ENCODE measurements at places on chromosomes 5 and 9. TPM values are rescaled to one million over a fixed set of nuclear protein-coding genes. Genes with fewer than 3 reads are reported as not detected.

The SLIT3 gene
- 86.6 TPM for total RNA-seq

The TIFAB gene
- total RNA-seq = not detected

The ZNF608 gene
- 26.6 TPM for total RNA-seq

The SPTAN1 gene
- total RNA-seq = 332 TPM

The FBN2 gene
- total RNA-seq = 5.4 TPM

The CFAP77 gene
- total RNA-seq = not detected

The SHOC1 gene
- not detected for total RNA-seq

The CSF1R gene
- total RNA-seq = 24.9 TPM

The NUTM2F gene
- total RNA-seq = not detected

The NOXA1 gene
- 2.7 TPM for total RNA-seq

The PRDM9 gene
- total RNA-seq = not detected

The RGS7BP gene
- 4.6 TPM for total RNA-seq

GRCh38 chr5:93427316-93427715, 153.7 kb downstream of the NR2F1-AS1 start:
- H3K4me1 ChIP-seq = no peaks in the 10 kb centered on the region
- H3K27ac ChIP-seq = no peak overlapping the region
- H3K4me3 ChIP-seq = no peak overlapping the region

DNA sequence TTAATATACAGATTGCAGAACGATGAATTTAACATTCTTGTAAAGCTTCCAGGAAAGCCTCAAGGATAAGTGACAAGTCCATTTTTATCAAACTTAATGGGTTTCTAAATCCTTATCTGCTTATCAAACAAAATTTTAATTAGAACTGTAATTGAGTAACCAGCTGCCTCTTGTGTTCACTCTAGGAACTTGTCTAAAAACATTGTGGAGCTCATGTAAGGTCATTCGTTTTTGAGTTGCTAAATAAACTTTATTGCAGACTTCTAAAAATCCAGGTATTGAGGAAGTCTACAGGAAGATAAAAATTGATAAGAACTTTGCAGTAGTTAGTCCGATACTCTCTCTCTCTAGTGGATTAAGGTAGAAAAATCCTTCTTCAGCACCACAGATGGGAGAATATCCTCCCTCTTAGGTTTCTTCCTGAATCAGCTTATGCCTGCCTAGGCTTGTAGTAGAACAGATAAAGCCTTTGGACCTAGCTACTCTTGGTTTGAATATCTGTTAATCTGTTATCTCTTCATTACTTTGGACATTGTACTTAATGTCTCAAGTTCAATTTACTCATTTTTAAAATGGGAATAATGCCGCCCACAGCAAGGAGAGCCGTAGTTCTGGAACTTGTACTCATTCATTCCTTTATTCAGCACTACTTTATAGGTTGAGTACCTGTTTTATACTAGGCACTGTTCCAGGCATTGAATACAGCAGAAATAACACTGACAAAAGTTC, 60.0 kb upstream of the DHFR start:
- no peak for DNase-seq
- H3K27me3 ChIP-seq = no peaks in the 10 kb centered on the region
- no peak overlapping the region for H3K4me3 ChIP-seq
- H3K27ac ChIP-seq = no peak overlapping the region
- H3K36me3 ChIP-seq = peaks cover 8% of the 10 kb centered on the region

GRCh38 chr5:40733434-40733833, 22.3 kb downstream of the TTC33 start:
- no peaks in the 10 kb centered on the region for H3K27me3 ChIP-seq
- no peaks in the 10 kb centered on the region for H3K36me3 ChIP-seq
- DNase-seq = no peak

DNA sequence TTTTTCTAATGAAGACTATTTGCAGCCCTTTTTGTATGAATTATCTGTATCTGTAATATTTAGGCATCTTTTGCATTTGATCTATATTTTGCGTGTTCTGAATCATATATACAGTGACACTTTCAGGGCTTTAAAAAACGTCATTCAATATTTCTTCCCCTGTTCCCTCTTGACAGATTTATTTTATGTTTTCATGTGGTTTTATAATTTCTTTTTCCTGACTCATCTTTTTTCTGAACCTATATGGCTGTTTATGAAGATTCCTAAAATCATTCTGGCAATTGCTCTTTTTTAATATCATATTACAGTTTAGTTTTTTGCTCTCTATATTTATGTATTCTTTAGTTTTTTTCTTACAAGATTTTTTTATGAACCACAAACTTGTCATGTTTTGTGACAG, 67.6 kb downstream of the SMARCA2 start:
- H3K4me3 ChIP-seq = no peak overlapping the region
- no peak for DNase-seq
- H3K4me1 ChIP-seq = peaks cover 14% of the 10 kb centered on the region
- no peaks in the 10 kb centered on the region for H3K27me3 ChIP-seq
- H3K27ac ChIP-seq = no peak overlapping the region
- H3K36me3 ChIP-seq = peaks cover 77% of the 10 kb centered on the region

DNA sequence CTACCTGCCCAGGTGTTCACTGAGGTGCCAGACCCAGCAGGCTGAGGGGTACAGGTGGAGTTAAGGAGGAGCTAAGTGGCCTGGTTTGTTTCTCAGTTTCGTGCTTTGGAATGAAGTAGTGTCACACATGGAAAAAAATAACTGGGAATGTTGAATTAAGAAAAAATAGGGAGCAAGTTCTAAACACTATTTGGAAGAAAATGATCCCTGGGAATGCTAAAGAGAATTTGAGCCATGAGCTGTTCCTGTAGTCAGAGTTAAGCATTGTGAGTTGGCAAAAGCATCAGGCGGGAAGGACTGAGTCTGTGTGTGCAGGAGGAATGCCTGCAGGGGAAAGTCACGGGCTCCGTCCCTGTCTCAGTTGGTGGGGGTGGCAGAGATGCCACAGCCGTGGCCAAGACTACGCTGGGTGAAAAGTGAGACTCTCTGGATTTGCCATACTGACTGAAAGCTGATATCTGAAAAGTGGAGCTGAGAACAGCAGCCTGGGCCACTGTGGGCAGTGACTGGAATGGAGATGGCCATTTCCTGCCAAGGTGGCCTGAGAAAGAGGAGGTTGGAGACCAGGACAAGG, 37.0 kb downstream of the SYK start:
- peaks cover 4% of the 10 kb centered on the region for H3K4me1 ChIP-seq
- no peaks in the 10 kb centered on the region for H3K36me3 ChIP-seq
- no peak overlapping the region for H3K27ac ChIP-seq
- DNase-seq = no peak

- DNase-seq = no peak
- H3K4me3 ChIP-seq = peak overlapping the region; percentile 52
- H3K27ac ChIP-seq = peak overlapping the region; percentile 66
- peaks cover 52% of the 10 kb centered on the region for H3K27me3 ChIP-seq
- H3K36me3 ChIP-seq = no peaks in the 10 kb centered on the region
Observed at GRCh38 chr5:100900796-100901781, 2.0 kb downstream of the ST8SIA4 start.

DNA sequence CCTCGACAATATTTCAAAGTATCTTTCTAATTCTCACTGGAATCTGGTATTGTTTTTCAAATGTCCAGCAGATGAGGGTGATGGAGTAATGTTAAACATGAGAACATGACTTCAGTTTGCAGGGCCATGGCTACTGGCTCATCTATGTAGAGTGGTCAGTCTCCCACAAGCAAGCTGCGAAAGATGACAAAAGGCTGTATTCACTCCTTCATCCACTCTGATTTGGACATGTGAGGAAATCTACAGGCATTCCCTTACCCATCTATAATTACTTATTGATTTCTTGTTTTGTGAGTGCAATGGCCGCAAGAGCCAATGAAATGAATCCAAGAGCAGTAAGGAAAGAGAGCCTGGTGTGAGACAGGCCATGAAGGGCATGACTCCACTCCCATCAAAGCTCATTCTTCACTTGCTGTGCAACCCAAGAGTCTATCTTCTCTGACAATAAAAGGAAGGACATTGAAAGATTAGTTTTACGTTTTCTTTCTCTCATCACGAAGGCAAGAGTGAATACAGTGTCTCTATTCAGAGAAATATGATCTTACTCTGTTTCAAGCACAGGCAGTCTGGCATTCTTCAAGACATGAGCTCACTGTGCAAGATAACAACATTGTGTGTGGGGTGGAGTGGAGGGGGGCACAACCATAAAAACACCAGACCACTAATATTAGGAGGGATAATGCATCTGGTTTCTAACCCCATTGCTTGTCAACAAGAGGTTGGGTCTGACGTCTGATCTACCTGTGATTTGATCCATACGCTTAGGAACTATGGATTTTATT, 249.6 kb upstream of the DAP start:
- peak; percentile 77 for DNase-seq
- H3K27ac ChIP-seq = no peak overlapping the region
- no peak overlapping the region for H3K4me3 ChIP-seq
- no peaks in the 10 kb centered on the region for H3K36me3 ChIP-seq
- H3K27me3 ChIP-seq = no peaks in the 10 kb centered on the region

DNA sequence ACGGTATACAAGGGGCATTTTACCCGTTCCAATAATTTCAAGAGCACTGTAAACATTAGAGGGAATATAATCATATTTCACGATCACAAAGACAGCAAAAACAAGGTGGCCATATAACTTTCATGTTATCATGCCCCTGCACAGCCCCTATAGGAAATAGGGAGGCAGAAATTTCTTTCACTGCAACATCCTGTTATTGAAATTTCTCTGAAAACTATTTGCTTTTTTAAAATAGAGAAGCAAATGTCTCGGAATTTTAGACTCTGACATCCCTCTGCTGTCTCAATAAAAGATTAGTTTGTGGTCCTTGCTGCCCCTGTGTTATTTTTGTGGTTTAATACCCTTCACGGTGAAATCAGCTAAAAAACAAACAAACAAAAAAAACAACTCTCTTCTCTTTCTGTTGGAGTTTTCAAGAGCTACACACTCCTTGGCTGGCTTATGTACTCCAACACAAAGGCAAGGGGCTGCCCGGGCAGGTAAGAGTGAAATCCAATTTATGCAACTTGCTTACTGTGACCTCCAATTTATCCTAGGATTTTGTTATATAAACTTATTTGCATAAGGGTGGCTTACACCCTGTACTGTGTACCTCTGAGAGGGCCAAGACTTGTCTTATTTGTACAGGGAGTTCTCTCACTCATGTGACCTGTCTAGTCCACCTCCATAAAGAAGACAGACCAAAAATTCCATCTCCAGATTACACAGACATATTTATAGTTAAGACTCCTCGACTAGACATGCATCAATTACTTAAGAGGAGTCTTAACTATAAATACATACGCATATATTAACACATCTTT, 223.6 kb downstream of the MLLT3 start:
- H3K27ac ChIP-seq = no peak overlapping the region
- H3K27me3 ChIP-seq = no peaks in the 10 kb centered on the region
- no peak overlapping the region for H3K4me3 ChIP-seq
- no peaks in the 10 kb centered on the region for H3K36me3 ChIP-seq
- no peak for DNase-seq
- no peaks in the 10 kb centered on the region for H3K4me1 ChIP-seq

DNA sequence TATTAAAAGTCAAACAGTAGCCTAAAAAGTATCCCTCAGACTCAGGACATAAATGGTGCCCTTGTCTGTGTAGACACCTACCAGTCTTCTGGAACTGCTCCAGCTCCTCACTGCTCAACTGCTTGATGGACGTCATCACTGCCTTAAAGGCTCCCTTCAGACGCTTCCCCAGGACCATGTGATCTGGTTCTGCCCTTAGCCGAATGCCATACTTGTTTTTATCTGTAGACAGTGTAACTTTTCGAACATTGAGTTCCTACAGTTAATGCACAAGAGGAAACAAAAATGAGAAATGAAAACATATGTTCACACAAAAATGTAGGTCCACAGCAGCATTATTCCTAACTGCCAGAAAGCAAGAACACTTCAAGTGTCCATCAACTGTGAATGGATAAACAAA, 46.2 kb downstream of the IARS1 start:
- peaks cover 100% of the 10 kb centered on the region for H3K36me3 ChIP-seq
- no peak overlapping the region for H3K27ac ChIP-seq
- no peak for DNase-seq
- H3K4me3 ChIP-seq = no peak overlapping the region

GRCh38 chr5:6419340-6419852, 29.3 kb upstream of the UBE2QL1 start:
- no peak for DNase-seq
- H3K4me1 ChIP-seq = peaks cover 6% of the 10 kb centered on the region
- no peaks in the 10 kb centered on the region for H3K27me3 ChIP-seq

DNA sequence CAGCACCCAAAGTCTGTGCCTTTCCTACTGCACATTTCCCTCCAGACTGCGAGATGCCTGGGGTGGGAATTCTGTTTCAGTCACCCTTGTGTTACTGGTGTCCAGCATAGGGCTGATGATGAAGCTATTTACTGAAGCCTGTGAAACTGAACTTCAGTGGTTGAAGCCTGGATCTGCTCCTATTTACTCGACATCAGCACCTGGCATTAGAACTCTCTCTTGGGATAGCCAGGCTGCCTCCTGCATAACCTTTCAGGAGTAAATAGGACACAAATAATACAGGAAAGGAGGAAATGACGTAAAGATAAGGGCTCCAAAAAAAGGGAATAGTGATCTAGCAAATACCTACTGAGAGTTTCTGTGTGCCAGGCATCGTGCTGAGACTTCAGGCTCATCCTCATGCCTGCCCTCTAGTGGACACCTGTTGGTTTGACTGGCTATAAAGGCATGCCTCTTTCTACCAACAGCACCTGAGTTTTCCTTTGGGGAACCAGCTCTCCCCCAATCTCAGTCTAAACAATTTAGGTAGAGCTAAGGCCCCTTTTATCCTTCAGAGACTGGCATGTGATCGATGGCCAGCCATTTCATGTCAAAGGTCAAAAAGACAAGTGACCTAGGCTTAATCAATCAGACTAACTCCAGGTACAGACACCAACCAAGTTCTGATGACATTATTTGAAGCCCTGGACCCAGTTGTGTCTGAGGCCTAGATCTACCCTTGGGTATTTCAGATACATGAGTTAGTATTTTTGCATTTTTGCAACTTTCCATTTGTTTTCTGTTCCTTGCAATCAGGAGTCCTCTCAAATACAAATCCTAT, 192.1 kb upstream of the TRIM32 start:
- H3K4me3 ChIP-seq = no peak overlapping the region
- no peaks in the 10 kb centered on the region for H3K4me1 ChIP-seq
- H3K36me3 ChIP-seq = no peaks in the 10 kb centered on the region
- no peaks in the 10 kb centered on the region for H3K27me3 ChIP-seq
- no peak overlapping the region for H3K27ac ChIP-seq

- DNase-seq = no peak
- no peak overlapping the region for H3K4me3 ChIP-seq
Observed at GRCh38 chr5:167217097-167217743, 1074.2 kb upstream of the WWC1 start.

- peak overlapping the region; percentile 6 for H3K27ac ChIP-seq
- no peak for DNase-seq
- H3K36me3 ChIP-seq = no peaks in the 10 kb centered on the region
- H3K4me3 ChIP-seq = no peak overlapping the region
- no peaks in the 10 kb centered on the region for H3K27me3 ChIP-seq
Observed at GRCh38 chr9:127754099-127755060, 19.3 kb upstream of the TOR2A start.

GRCh38 chr9:123787416-123787815, 142.5 kb downstream of the DENND1A start:
- no peaks in the 10 kb centered on the region for H3K4me1 ChIP-seq
- no peak for DNase-seq
- no peaks in the 10 kb centered on the region for H3K27me3 ChIP-seq
- H3K36me3 ChIP-seq = no peaks in the 10 kb centered on the region
- no peak overlapping the region for H3K4me3 ChIP-seq

GRCh38 chr5:103973669-103974068, 411.1 kb upstream of the NUDT12 start:
- no peaks in the 10 kb centered on the region for H3K4me1 ChIP-seq
- H3K27me3 ChIP-seq = no peaks in the 10 kb centered on the region
- no peak overlapping the region for H3K4me3 ChIP-seq
- no peaks in the 10 kb centered on the region for H3K36me3 ChIP-seq
- H3K27ac ChIP-seq = no peak overlapping the region
- no peak for DNase-seq
